ENCODE measurements at places on chromosomes 12 and 14. TPM values are rescaled to one million over a fixed set of nuclear protein-coding genes. Genes with fewer than 3 reads are reported as not detected.

SERPINA9 gene
- not detected for total RNA-seq

ZC2HC1C gene
- total RNA-seq: 0.98 TPM

KRT77 gene
- not detected for total RNA-seq

PIANP gene
- total RNA-seq: not detected

SLC10A1 gene
- not detected for total RNA-seq

RFLNA gene
- total RNA-seq: not detected

PTPRR gene
- not detected for total RNA-seq

KRT8 gene
- total RNA-seq: 0.98 TPM

HNF1A gene
- total RNA-seq: not detected

Data from subcutaneous preadipocyte (primary cell).